NCI-H2107 (cell line): ENCODE measurements at places on chromosomes 11 and 22.

DNA sequence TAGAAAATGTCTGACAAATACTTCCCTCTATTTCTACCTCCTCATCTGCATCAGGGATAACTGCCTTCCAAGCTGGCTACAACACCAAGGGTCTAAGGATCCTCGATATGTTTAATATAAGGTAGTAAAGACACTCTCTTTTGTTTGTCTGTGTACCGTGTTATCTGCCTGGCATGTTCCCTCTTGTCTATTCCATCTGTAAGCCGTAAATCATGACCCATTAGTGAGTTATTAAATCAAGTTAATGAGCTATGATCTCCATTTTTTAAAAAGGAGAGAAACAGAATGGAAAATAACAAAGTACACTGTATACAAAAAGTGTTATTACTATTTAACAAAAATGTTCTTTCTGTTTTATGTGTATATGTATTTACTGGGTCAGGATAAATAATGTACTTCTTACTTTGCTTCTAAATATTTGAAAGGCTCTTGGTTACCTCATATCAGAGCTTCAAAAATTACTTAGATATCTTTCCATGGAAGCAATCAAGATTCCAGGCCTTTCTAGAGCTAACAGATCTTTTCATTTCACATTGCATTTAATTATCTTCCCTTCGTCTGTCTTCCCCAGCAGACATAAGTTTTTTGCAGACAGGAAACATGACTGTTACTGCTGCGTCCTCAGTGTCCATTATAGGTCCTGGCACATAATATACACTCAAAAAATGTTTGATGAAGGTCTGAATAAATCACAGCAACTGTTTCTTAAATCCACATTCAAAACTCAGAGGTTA lies 342.6 kb upstream of the CCDC90B start:
- no peak for DNase-seq

DNA sequence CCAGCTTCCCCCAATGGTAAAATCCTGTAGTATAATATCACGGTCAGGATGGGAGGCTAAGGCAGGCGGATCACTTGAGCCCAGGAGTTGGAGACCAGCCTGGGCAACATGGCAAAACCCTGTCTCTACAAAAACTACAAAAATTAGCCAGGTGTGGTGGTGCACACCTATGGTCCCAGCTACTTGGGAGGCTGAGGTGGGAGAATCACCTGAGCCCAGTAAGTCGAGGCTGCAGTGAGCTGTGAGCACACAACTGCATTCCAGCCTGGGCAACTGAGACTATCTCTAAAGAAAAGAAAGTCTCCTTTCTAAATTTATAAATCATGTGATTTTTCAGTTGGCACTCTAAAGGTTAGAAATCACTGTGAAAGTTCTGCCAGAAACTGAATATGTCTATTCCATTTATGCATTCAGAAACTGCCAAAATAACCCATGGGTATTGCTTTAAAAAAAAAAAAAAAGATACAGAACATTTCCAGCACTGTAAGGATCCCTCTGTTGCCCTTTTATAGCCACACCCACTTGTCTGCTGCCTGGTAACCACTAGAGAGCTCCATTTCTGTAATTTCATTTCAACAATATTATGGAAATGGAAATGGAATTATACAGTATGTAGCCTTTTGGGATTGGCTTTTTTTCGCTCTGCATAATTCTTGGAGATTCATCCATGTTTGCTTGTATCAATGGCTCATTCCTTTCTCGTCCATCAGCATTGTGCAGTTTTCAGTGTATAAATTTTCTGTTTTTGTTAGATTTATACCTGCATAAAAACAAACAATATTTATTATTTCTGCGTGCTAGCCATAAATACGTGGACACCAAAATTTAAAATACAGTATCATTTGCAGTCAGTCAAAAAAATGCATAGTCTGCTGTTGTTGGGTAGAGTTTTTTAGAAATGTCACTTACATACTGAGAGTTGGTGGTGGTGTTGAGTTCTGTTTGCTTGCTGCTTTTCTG lies 9.4 kb downstream of the CDC45 start:
- no peak for DNase-seq

GRCh38 chr22:40957601-40958000 lies 6.4 kb downstream of the RBX1 start:
- no peak for DNase-seq

DNA sequence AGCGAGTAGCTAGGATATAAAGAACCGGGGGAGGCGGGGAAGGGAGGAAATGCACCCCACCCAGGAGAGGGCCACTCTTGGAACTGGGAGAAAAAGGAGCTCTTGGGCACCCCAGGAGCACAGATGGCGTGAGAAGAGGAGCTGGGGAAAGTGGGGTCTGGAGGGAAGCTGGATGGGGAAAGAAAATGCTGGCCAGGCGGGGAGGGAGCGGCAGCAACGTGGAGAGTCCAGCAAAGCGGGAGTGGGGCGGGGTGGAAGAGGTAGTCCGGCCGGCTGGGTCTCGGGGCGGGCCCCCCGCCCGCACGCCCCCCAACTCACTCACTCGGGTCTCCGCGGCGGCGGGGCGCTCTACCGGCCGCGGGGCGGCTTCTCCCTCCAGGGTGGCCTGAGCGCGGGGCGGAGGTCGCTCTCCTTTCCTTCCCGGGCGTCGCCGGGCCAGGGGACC lies 522 bp downstream of the TOB2 start:
- DNase-seq: no peak

DNA sequence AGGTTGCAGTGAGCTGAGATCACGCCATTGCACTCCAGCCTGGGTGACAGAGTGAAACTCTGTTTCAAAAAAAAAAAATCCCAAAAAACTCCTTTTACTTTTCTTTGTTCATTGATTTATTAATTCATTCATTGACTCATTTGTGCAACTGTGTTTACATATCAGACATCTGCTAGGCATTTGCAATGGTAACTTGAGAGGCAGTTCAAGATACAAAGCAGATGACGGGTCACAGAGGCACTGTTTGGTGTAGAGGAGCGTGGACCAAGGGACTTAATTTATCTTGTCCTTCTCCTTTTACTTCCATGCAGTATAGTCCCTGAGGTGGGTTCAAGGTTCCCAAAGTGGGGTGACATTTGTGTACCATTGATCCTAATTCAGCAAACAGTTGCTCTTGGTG lies 71.4 kb downstream of the KIAA1671 start:
- no peak for DNase-seq

DNA sequence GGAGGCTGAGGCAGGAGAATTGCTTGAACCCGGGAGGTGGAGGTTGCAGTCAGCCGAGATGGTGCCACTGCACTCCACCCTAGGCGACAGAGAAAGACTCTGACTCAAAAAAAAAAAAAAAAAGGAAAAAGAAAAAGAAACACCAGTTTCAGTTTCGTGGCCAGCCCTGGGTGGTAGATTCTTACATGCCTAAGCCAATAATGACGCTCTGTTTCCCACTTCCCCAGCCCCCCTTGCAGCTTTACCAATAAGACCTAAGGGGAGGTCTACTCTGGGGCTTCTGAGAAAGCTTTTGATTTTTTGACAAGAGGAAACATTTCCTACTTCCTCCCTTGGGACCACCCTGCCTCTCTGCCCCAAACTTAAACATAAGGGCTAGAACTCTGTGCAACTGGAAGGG lies 30.0 kb upstream of the PTPRJ start:
- no peak for DNase-seq

DNA sequence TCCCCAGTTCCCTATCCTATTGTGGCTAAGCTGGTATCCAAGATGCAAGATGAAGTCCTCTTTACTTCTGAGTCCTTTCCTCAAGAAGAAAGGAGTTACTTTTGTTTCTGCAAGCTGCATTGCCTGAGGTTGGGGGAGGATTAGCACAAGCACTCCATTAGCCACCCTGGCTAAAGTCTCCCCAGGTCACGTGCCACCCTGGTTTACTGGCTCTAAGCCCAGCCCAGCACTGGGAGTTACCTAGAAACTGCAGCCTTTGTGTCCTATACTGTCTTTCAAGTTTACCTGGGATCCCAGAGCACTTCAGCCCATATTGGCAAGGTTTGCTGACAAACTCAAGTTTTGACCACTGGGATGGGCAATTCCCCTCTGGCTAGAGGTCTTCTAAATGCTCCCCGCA lies 78.4 kb upstream of the DBX1 start:
- peak; percentile 11 for DNase-seq

- no peak for DNase-seq
These were observed 22.9 kb downstream of the FLI1 start for GRCh38 chr11:128716661-128717210.

GRCh38 chr11:119309411-119309810 lies 7.5 kb downstream of the MCAM start:
- no peak for DNase-seq

DNA sequence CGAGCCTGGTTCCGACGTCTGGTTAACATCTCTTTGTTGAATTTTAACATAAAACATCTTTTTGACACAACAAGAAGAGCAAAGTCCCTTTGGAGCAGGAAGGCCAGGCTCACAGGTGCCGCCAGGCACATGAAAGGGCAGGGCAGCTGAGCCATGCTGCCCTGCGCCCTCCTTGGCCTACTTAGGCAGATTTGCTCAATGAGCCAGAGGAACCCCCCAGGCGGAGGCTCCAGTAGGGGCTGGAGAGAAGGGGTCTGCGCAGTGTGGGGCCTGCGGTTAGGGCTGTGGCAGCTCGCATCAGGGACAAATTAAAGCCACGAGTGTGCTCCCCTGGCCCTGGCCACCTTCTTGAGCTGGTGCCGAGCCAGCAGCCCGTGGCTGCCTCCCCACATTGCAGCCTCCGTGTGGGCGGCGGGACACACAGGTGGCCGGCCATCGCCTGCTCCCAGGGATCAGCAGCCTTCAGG lies 9.9 kb upstream of the SLC22A12 start:
- DNase-seq: no peak

DNA sequence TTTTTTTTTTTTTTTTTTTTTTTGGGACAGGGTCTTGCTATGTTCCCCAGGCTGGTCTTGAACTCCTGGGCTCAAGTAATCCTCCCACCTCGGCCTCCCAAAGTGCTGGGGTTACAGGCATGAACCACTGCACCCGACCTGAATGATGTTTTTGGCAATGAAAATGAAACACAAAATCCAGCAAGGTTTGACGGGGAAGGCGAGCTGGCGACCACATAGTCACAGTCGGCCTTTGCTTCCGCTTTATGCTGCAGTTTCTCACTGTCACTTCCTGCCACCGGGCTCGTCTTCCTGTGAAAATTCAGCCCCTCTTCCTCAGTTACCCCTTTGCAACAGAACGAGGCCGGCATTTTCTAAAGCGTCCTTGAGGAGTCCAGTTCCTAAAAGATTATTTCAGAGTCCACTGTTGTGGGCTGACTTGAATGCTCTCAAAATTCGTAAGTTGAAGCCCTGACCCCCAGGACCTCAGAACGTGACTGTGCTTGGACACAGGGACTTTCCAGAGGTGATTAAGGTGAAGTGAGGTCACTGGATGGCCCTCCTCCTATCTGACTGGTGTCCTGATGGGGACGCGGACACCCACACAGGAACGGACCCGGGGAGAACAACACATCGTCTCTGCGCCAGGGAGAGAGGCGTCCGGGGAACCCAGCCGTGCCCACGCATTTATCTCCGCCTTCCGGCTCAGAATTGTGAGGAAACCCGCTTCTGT lies 2.9 kb upstream of the BID start:
- DNase-seq: no peak

GRCh38 chr11:76762867-76763572 lies 20.1 kb upstream of the TSKU start:
- DNase-seq: no peak

GRCh38 chr22:20999350-21000206 lies 2.3 kb downstream of the THAP7 start:
- DNase-seq: no peak

DNA sequence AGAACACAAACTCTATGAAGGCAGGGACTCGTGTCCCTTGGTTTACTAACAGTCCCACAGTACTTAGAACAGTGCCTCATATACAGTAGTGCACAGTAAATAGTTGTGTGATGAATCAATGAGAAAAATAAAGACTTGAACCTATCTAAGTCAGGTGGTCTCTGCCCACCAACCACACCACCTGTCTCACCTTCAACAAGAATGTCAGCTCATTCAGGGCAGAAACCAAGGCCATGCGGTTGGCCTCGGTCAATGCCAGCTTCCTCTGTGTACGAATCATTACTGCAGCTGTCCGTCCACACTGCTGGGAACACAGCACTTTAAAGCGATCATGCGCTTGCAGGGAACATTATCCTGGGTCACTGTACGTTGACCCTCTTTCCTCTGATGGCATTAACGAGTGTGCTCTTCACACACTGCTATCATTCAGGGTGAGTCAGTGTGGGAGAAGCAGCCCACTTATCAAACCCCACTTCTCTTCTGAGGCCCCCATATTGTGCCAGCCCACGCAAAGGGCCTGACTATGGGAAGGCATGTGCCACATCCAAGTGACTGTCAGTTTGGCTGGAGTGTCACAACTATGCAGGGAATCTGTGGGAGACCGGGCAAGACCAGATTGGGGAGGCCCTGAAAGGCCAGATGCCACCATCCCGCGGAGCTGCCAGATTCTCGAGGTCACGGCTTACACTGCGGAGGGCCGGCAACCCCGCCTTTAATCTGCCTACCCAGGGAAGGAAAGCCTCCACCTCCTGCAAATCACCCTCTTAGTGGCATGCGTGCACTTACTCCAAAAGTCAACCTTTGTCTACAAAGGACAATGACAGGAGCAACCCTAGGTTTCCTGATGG lies 36.1 kb downstream of the LARGE1 start:
- DNase-seq: no peak

DNA sequence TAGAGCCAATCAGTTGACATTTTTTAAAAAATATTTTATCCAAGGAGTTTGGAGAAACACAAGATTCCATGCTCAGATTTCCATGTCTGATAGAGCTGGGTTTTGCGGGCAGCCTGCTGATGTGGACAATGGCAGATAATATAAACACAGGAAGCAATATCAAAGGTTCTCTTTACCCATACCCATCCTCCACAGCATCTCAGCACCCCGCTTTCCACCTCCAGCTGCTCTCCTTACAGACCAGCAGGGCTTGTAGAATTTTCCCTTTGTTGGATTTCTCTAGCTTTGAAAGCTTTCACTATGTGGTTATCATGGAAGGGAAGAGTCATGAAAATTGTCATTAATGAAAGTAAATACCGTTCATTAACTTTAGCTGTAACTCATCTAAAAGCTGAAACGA lies 746.4 kb downstream of the OPCML start:
- no peak for DNase-seq

- no peak for DNase-seq
These were observed 144.6 kb downstream of the CCDC81 start for GRCh38 chr11:86519064-86519911.

DNA sequence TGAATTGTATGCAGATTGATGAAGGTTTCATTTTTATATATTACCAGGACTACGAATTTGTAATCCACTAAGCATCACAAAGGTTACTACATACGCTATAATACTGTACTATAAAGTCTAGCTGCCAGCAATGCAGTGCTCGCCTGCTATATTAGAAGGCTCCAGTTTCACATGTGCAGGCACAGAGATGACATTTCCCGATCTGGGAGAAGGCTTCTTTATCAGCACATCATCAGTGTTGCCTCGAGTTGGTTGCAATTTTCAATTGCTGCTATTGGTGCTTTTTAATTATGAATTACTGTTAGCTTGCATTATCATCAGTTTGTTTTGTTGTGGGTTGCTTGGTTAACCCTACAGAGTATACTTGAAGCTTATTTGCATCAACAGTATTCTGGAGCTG lies 143.2 kb upstream of the TEAD1 start:
- no peak for DNase-seq

DNA sequence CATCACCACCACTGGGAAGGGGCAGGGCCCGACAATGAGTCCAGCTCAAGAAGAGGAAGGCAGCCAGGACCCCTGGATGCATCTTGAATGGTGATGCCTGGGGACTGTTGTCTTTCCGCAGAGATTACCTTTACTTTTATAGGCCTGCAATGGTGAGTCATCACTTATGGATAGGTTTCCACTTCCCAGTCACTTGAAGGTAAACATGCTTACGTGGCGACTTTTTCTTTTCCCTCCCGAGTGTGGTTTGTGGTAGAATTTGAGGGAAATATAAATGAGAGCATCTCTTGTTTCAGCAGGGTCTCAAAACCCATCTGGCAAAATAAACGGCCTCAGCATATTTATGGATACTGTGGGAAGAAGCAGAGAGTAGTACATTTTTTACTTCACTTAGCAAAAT lies at the start of gene MMP13:
Gene MMP13, minus strand, starts transcription at position 109 of the 400 bp plus-strand sequence. Its CDS starts 27 bp downstream, at position 82.
- DNase-seq: no peak
